Activated CD4-positive, alpha-beta T cell treated with anti-CD3 and anti-CD28 coated beads, Interleukin-2, amount 50 U/mL, for 24 hours (primary cell): ENCODE measurements at places on chromosomes 11 and 22.

DNA sequence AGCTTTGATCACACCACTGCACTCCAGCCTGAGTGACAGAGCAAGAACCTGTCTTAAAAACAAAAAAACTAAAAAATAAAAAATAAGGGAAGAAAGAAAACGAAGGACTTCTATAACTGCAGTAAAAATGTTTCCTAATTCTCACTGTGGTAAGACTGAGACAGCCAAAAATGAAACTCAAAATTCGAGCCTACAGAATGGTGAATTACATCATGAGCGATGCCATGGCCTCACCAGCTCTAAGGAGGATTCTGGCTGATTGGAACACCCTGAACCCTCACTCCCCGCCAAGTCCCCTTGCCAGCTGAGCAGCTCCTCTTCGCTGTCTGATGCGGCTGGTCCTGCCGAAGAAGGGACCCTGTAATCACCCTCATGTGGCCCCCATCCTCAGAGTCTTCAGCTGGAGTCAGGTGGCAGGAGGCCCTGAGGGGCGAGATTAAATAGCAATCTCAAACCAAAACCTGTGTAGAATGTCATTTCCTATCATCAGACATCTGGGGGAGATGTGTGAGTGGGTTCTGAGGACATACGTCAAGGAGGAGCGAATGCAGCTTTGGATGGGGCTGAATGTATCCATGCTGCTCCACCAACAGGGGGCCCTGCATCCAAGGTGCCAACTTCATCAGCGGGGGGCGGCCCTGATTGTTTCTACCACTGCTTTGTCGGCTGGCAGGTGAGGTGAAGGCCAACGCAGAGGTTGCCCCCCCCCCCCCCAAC lies 29.2 kb downstream of the PDGFB start:
- DNase-seq = no peak

DNA sequence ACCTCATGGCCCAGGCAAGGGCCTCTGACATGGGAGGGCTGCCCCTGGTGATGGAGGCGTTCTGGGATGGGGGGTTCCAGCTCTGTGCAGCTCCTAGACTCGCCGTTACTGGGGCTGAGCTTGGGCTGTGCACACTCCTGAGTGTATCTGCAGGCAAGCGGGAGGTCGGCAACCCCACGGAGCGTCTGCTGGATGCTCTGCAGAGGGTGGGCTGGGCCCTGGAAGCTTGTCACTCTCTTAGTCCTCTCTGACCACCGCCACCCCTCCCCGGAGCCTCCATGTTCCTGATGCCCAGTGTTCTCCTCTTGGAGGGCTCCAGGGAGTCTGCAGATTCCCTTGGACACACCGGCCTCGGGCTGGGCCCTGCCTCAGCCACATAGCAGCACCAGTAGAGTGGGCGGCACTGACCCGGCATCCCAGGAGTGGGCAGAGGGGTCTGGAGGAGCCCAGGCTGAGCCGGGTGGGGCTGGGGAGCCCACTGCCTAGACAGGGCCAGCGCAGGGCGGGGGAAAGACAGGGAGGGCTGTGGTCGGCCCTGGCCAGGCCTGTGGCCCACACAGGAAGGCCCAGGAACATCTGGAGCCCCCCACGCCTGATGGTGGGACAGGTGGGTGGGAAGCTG lies 20.6 kb upstream of the MUC5B start:
- DNase-seq = no peak

- DNase-seq = no peak
These were observed 22.0 kb downstream of the CREB3L1 start for GRCh38 chr11:46299451-46299961.

GRCh38 chr22:18906896-18907295 lies 776 bp downstream of the DGCR6 start:
- DNase-seq = no peak

- DNase-seq = no peak
These were observed 48.2 kb downstream of the KCNC1 start for GRCh38 chr11:17782603-17783337.

GRCh38 chr11:111213256-111213655 lies 32.3 kb upstream of the POU2AF2 start:
- DNase-seq = no peak

GRCh38 chr11:72851726-72852125 lies 37.5 kb downstream of the ATG16L2 start:
- DNase-seq = no peak

GRCh38 chr11:112186304-112186703 lies 11.0 kb downstream of the BCO2 start:
- no peak for DNase-seq

- DNase-seq = no peak
These were observed 184.1 kb upstream of the ARHGAP20 start for GRCh38 chr11:110896358-110896757.

- no peak for DNase-seq
These were observed 118.0 kb downstream of the SNX19 start for GRCh38 chr11:130798280-130798679.

DNA sequence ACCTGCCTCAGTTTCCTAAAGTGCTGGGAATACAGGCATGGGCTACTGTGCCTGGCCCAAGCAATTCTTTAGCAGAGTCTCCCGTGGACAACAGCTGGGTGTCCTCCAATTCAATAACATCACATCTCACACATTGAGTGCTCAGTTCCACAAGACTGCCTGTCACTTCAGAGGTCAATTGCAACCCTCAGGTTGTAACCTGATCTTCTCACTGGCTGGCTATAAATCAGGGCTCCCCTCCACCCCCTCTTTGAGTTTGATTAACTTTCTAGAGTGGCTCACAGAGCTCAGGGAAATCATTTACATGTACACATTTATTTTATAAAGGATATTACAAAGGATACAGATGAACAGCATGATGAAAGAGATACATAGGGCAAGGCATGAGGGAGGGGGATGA lies 68.1 kb downstream of the MCHR1 start:
- no peak for DNase-seq

GRCh38 chr11:73331138-73331916 lies 23.3 kb downstream of the ARHGEF17 start:
- no peak for DNase-seq

DNA sequence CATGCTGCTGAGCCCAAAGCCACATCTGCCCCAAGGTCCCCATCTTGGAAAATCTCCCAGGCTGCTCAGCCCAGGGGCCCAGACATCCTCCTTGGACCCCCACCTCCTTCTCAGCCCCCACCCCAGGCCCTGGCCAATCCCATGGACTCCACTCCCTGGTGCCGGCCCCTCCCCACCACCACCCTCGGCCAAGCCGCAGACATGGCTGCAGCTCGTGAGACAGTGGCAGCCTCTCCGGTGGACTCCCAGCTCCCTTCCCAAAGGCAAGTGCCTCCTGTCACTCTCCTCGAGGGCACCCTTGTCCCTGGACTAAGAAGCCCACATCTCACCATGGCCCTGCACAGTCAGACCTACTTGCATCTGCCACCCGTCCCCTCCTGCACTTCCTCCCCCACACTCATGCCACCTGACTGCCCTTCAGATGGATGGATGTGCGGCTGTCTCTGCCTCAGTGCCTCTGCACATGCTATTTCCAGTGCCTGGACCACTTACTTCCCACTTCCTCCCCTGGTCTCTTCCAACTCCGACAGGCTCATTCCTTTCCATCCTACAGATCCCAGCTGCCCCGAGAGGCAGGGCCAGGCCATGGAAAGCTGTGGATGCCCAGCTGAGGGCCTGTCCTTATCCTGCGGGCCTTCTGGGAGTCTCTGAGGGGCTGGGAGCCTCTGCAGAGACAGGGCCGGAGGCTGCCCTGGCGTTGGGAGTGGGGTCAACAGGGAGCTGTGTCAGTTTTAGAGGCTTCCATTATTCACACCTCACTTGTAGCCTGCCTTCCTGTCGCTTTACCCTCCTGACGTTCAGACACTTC lies 25.5 kb upstream of the RFPL3 start:
- no peak for DNase-seq

DNA sequence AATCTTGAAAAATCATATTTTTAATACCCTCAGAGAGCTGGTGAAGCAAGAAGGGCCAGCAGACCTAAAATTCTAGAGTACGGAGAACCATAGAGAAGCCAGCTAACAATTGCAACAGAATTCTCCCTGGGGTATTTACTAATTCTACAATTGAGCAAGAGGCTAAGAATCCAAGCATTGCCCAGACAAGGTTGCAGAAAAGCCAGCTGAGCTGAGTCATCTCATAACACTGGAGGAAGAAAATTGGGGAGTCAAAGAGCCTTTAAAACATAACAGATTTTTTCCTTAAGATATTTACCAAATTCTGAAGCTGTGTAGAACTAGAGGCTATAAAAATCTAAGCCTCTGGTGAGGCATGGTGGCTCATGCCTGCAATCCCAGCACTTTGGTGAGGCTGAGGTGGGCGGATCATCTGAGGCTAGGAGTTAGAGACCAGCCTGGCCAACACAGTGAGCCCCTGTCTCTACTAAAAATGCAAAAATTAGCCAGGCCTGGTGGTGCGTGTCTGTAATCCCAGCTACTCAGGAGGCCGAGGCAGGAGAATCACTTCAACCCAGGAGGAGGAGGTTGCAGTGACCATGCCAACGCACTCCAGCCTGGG lies 13.6 kb upstream of the TMEM216 start:
- DNase-seq = no peak

- no peak for DNase-seq
These were observed 57.9 kb upstream of the PARVA start for GRCh38 chr11:12319461-12319951.

DNA sequence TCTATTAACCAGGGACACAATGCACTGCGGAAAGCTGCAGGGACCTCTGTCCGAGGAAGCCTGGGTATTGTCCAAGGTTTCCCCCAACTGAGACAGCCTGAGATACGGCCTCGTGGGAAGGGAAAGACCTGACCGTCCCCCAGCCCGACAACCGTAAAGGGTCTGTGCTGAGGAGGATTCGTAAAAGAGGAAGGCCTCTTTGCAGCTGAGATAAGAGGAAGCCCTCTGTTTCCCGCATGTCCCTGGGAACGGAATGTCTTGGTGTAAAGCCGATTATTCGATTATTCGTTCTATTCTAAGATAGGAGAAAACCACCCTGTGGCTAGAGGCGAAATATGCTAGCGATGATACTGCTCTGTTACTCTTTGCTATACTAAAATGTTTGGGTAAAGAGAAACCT lies 5.2 kb downstream of the BET1L start:
- no peak for DNase-seq

DNA sequence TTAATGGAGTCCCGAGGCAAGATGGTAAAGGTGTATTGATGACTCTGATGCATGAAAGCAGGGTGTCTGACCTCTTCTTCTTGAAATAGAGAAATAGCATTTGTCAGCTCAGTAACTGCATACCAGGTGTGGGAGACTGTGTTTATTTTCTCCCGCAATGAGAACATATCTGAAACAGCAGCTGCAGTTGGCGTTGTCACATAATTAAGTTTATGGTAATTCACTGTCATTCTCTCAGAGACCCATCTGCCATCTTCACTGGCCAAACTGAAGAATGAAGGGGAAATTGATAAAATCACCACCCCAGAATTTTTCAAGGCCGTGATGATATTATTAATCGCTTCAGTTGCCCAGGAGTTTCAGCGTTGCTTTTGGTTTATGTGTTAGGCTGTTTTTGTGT lies 20.1 kb upstream of the MCHR1 start:
- no peak for DNase-seq

DNA sequence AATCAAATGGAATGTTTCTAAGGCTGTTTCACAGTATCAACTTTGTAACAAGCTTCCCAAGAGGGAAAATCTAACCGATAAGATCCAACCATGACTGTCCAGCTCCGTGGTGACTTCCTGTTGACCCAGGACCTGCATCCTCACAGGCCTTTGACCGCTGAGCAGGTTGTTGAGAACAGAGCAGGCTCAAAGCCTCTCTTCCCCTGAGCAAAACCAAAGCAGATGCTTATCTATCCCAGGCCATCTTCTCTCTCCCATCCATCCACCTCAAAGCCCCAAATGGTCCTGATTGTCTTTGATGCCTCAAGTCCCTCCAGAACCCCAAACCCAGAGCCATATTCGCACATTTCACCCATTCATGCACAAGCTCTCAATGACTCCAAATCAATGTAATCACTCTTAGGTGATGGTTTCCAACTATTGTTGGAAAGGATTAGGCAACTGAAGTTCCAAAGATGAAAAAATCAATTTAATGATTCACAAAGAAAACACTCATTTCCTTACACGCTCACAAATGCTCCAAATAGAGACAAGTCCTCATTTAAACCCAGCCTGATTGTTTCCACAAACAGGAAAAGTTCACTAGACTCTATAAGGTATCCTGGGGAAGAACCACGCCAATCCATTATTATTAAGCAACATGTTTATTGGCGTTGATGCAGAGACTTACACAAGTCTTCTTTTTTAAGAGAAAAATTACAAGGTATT lies 48.7 kb downstream of the C11orf58 start:
- no peak for DNase-seq

- no peak for DNase-seq
These were observed 246.6 kb downstream of the MN1 start for GRCh38 chr22:27554841-27555456.

GRCh38 chr22:31846161-31847115 lies 92.6 kb downstream of the DEPDC5 start:
- no peak for DNase-seq

DNA sequence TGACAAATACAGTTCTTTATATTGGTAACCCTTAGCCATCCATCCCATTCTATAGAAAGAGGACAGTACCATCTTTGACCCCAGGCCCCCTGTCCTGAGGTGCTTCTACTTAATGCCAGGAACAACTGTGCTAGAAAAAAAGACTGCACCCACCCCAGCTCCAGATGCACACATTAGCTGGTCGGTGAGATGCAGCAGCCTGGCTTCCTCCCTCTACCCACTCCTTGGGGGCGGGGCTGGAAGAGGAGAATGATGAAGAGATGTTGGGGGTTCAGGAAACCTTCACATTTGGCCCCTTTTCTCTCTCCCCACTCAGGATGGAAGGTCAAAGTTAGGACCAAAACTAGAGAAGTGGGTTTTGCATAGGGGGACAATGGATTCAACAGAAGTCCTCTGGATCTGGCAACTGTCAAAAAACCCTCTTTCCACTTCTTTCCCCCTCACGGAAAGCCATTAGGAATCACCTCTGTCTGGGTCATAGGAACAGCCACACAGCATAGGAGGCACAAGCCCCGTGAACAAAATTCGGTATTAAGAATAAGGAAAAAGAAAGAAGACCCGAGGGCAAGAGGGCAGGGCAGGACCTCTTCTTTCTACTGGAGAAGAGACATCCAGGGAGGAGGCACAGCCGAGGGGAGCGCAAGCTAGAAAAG lies 755 bp downstream of the NRIP3 start:
- no peak for DNase-seq

DNA sequence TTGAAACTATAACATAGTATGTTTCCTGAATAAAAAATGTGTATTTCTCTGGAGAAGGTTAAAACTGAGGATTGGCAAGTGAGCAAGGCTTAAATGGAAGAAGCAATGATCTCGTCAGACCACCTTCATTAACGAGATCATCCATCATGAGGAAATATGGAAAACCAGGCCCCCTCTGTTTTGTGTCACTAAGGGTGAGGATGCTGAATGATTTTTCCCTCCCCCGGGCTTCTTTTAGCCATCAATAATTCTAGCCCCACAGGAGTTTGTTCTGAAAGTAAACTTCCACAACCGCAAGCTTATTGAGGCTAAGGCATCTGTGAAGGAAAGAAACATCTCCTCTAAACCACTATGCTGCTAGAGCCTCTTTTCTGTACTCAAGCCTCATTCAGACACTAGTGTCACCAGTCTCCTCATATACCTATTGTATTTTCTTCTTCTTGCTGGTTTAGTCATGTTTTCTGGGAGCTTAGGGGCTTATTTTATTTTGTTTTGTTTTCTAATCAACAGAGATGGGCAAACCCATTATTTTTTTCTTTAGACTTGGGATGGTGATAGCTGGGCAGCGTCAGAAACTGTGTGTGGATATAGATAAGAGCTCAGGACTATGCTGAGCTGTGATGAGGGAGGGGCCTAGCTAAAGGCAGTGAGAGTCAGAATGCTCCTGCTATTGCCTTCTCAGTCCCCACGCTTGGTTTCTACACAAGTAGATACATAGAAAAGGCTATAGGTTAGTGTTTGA lies 5.8 kb upstream of the HBE1 start:
- DNase-seq = no peak

GRCh38 chr11:132253469-132254264 lies 883.3 kb downstream of the NTM start:
- no peak for DNase-seq
